ENCODE measurements at places on chromosomes 12 and 14.

DNA sequence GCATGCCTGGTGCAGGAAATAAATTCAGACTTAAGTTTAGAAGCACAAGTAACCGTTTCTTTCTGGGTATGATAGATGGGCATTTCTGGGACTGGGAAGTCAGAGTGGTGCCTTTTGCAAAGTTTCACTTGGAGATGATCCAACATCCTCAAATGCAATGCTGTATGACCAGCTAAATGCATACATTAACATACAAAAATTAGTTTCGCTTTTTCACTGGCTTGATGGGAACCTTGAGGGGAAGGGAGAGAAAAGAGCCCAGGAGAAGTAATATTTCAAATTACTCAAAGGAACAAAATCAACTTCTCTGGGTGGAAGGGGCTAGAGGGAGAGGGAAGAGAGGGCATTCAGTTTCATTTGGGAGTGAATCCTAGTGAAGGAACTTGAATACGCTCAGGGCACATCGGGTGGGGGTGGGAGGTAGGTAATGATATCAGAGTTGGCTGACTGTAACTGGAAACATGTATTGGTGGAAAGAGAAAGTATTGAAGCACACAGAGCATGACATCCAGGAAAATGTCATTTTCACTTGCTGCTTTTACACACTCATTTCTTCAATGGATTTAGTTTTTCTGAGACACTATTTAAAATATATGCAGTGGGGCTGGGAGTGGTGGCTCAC is 175.5 kb downstream of the PTPRO start:
- no peak for DNase-seq

DNA sequence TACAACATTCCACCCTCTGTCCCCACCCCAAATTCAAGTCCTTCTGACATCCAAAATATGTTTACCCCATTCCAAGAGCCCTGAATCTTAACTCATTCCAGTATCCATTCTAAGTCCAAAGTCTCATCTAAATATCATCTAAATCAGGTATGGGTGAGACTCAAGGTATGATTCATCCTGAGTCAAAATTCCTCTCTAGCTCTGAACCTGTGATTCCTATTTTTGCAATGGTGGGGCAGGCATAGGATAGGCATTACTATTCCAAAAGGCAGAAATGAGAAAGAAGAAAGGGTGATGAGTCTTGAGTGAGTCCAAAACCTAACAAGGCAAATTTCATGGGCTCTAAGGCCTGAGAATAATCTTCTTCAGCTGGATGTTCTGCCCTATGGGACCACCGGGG is 140.3 kb upstream of the FAR2 start:
- no peak for DNase-seq

DNA sequence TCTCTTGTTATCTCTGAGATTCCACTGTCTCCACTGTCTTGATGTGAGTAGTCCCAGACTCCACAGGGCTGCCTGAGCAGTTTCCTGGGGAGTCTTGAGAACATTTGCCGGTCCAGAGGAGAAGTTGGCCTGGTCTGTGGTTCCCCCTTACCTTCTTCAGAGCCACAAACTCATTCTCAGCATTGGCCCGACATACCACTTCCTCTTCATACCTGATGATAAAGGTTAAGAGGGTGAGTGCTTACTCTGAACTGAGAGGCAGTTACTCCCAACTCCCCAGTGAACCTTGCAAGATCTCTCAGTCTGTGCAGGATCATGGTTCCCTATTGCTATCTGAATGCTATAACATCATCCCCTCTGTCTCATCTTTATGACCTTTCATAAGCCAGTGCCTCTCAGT is 2.6 kb downstream of the KRT84 start:
- DNase-seq: no peak

DNA sequence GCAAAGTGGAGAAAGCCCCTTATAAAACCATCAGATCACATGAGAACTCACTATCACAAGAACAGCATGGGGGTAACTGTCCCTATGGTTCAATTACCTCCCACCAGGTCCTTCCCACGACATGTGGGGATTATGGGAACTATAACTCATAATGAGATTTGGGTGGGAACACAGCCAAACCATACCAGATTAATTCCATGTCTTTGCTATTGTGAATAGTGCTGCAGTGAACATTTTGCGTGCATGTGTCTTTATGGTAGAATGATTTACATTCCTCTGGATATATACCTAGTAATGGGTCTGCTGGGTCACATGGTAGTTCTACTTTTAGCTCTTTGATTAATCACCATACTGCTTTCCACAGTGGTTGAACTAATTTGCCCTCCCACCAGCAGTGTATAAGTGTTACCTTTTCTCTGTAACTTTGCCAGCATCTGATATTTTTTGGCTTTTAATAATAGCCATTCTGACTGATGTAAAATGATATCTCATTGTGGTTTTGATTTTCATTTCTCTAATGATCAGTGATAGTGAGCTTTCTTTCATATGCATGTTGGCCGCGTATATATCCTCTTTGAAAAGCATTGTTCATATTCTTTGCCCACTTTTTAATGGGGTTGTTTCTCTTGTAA is 29.7 kb upstream of the SAV1 start:
- DNase-seq: no peak

GRCh38 chr14:52790011-52790755 is 1.2 kb downstream of the GNPNAT1 start:
- DNase-seq: peak; percentile 27

DNA sequence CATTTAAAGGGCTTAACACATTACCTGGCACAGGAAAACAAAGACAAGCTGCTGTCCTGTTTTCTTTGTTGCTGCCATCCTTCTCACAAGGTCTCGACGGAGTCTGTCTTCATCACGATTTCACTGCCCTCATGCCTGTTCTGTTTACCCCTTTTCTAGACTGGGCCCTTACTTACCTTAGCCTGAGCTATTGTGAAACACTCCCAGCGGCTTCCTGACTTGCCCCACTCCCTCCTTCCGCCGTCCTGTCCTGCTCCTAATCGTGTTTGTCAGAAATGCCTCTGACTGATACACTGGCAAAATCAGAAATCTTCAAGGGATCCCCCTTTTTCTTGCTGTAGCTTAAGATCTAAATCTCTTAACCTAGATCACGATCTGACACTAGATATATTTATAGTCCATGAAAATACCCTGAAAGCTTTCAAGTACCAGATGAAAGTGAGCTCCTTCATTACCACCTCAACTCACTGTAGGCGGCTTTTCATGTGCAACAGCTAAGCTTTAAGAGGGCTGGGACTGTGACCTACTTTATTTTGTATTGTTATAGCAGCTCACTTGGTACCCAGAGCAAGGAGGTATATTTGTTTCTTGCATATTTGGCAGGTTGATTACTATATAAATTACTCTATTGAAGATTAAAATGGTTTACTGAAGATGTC is 32.1 kb downstream of the TECPR2 start:
- DNase-seq: no peak

GRCh38 chr12:129605666-129606065 is 298.2 kb downstream of the TMEM132D start:
- no peak for DNase-seq

DNA sequence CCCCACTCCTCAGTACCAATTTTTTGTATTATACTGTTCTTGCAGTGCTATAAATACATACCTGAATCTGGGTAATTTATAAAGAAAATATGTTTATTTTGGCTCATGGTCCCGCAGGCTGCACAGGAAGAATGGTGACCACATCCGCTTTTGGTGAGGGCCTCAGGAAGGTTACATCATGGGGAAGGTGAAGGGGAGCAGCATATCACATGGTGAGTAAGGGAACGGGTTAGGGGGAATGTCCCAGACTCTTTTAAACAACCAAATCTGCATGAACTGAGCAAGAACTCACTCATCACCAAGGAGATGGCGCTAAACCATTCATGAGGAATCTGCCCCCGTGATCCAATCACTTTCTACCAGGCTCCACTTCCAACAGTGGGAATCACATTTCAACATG is 40.0 kb downstream of the OSBPL8 start:
- DNase-seq: no peak

DNA sequence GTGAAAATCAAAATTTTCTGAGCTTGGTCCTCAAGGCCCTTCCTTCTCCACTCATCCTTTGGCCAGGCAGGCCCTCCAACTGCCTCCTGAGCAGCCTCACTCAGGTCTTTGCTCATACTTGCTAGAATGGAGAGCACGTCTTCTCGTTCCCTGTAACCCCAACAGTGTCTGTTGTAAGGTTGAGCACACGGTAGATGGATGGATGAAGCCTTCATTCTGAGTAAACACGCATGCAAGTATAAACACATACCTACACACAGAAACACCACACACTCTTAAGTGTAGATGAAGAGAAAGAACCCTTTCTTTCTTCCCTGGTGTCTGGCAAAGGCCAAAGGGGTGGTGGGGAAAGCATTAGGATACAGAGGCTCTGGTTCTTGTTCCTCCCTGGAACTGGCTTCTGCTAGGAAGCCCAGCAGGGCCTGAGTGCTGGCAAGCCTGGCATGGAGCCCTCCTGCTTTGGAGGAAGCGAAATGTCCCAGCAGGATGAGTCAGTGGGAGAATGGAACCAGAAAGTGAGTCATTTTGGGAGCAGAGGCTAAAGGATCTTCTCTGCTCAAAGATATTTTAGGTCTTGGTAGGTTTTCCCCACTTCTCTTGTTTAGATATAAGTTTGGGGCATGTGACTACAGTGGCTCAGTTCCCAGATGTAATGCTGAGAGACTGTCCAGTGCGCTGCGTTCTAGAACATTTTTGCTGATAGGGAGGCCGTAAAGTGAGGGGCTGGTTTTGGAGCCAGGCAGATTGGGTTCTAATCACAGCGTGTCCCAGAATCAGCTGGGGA is 127.4 kb downstream of the CACNA1C start:
- no peak for DNase-seq

GRCh38 chr14:68593806-68594536 is 198.9 kb downstream of the ZFP36L1 start:
- no peak for DNase-seq

GRCh38 chr12:103401421-103401820 is 94.3 kb downstream of the C12orf42 start:
- no peak for DNase-seq

DNA sequence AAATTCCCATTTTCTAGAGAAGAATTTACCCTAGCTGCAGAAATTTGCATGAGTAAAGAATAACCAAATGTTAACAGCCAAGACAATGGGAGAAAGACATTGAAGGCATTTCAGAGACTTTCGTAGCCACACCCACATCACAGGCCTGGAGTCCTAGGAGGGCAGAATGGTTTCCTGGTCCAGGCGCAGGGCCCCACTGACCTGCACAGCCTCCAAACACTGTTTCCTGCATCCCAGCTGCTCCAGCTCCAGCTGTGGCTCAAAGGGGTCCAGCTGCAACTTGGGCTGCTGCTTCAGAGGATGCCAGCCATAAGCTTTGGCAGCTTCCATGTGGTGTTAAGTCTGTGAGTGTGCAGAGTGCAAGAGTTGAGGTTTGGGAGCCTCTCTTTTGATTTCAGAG is 6.5 kb upstream of the PRR4 start:
- DNase-seq: no peak

GRCh38 chr12:52514471-52515318 is 5.5 kb downstream of the KRT5 start:
- no peak for DNase-seq

DNA sequence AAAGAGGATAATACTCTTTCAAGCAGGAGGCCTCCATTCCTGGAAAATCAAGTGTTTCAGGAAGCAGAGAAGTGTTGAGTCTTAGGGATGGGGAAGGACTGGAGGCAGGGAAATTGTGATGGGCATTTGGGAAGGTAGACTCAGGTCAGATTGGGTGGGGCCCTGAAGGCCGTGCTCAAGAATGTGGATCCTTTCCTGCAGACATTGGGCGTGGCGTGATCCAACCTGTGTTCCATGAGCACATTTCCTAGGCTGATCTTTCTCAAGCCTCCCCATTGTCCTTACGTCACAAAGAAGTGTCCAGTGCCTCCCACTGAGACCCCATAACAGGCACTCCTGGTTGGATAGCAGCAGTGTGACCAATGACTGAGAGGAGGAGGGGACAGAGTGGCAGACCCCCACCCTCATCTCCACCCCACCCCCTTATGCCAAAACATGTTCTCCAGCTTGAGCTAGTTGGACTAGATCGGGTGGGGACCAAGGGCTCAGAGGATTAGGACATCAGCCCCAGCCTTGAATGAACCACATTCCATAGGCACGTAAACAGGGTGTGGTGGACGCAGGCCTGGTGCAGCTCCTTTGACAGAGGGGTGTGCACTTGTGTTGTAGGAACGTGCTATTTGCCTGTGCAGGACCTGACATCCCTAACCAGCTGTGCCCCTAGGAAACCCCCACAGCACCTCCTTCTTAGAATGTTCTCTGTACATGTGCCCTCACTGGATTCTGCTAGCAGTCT is 76.8 kb downstream of the TTC9 start:
- no peak for DNase-seq

- no peak for DNase-seq
Observed at GRCh38 chr14:80681651-80682050, 259.9 kb downstream of the CEP128 start.

GRCh38 chr14:72560331-72560730 is 333.6 kb downstream of the DPF3 start:
- no peak for DNase-seq

DNA sequence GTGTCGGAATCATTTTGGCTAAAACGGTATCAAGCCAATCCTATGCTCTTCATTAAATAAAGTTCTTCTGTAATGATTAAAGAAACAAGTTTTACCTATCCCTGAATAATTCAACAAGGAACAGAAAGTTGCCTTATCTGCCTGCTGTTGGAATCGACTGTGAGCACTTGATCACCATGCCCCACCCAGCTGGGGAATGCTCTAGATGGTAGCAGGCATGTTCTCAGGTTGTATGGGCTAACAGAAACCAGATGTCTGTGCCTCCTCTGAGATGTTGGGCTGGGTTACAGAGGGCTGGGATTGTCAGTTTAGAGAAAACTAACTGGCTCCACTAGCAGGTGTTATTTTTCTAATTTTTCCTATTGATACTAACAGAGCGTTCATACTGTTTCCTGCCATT is 28.9 kb downstream of the RTRAF start:
- peak; percentile 32 for DNase-seq

DNA sequence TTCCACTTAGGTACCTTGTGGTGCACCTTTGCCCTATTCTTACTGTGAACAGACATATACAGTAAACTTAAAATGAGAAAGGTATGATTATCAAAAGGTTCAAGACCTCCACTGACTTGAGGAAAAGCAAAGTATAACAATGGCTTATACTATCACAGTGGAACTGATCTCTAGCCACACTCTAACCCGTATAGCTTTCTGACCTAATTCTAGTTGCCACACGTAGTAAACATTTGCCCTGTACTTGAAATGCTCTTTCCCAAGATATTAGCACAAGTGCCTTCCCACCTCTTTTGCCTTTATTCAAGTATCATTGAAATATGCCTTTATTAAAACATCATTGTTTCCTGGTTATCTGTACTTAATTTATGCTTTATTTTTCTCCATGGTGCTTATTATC is 250.4 kb upstream of the PPFIA2 start:
- DNase-seq: no peak

DNA sequence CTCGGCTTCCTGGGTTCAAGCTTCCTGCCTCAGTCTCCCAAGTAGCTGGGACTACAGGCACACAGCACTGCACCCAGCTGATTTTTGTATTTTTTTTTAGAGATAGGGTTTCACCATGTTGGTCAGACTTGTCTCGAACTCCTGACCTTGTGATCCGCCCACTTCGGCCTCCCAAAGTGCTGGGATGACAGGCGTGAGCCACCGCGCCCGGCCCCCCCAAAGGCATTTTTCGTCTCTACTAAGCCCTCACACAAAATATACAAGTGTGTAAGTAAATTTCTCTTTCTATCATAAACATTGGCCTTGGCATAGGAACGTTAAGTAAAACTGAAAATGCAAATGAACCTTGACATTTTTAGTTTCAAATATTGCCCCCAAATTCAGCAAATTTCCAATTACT is 2.1 kb downstream of the ACAD10 start:
- DNase-seq: no peak

Measured in erythroblast (primary cell).